ENCODE measurements at places on chromosomes 2 and 18.

- DNase-seq: no peak
These were observed 603.8 kb downstream of the ERBB4 start for GRCh38 chr2:211934811-211935210.

GRCh38 chr2:241746084-241746483, 11.7 kb downstream of the D2HGDH start:
- DNase-seq: no peak

GRCh38 chr2:55618275-55619055, 1.0 kb upstream of the PPP4R3B start:
- DNase-seq: peak; percentile 65

DNA sequence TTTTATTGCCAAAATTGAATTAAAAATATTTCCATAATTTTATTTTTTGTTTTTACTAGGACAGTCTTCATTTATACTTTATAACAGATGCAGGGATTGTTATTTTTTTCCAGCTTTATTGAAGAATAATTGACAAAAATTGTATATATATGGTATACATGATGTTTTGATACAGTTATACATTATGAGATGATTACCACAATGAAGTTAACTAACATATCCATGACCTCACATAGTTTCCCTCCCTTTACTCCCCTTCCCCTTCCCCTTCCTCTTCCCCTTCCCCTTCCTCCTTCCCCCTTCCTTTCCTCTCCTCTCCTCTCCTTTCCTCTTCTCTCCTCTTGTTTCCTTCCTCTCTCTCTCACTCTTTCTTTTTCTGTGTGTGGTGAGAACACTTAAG, 700.1 kb downstream of the CNTNAP5 start:
- no peak for DNase-seq

- no peak for DNase-seq
These were observed 326.7 kb downstream of the SUCLG1 start for GRCh38 chr2:84132370-84132769.

DNA sequence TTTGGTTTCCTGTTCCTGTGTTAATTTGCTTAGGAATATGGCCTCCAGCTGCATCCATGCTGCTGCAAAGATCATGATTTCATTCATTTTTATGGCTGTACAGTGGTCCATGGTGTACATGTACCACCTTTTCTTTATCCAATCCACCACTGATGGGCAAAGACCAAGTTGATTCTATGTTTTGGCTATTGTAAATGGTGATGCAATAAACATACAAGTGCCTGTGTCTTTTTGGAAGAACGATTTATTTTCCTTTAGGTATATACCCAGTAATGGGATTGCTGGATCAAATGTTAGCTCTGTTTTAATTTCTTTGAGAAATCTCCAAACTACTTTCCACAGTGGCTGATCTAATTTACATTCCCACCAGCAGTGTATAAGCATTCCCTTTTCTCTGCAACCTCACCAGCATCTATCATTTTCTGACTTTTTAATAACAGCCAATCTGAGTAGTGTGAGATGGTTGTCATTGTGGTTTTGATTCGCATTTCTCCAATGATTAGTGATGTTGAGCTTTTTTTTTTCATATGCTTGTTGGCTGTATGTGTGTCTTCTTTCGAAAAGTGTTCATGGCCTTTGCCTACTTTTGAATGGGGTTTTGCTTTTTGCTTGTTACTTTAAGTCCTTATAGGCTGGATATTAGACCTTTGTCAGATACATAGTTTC, 19.4 kb downstream of the EXOC6B start:
- no peak for DNase-seq

DNA sequence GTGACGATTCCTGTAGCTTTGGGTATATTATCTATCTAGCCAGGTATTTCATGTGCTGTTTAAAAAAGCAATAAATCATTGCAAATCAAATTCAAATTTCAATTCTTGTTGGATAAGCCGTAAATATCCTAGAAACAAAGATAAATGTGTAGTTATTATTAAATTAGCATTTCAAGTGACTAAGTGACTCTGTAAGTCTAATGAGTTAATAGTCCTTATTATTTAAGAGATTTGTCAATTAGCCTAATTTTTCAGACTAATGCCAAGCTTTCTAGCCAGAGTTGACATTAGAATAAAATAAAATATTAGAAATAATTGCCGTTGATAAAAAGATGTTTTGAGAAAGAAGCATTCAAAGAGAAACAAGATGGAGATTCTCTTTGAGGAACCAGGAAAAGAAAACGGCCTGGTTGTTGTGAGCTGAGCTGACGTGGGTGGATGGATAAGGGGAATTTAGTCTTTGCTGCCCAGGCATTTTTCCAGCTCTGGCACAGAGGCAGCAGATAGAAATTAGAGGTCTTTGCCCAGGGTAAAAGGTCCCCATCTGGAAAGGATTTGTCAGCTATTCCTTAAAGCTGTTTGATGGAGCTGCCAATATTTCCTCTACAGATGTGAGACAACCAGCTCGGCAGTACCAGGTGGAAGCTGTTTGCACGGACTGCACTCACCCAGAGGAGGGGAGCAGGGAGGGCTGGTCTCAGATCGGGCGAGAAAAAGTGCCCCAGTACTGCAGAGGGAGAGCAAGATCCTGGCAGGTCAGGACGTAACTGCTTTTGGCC, 117.3 kb upstream of the SEC11C start:
- DNase-seq: no peak

DNA sequence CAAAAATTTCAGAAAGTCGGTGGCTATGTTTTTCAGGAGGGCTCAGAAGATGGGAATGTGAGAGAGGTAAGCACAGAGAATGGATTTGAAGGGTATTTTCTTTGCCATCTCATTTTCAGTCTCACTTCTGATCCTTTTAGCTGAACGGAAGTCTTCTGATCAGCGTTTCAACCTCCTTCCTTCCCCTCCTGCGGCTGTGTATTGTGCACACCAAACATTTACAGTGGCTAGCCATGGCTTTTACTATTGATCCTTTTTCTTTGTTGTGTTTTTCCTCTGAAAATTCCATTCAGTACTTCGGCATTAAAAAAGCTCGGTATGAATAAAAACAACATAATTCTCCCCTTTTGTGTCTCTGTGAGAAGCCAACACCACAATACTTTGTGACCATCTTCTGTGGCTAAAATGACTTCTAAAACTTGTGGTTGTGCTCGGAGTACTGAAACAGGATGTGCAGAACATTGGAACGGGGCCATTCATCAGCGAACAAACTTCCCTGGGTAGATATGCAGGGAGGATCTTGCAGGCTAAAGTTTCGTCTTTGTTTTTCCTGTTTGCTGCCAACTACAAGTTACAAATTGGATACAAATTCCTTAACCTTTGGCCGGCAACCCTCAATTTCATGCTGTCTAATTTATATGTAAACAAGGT, 260.8 kb upstream of the FAM98A start:
- no peak for DNase-seq

- no peak for DNase-seq
These were observed 3.0 kb downstream of the SCG2 start for GRCh38 chr2:223598994-223599639.

DNA sequence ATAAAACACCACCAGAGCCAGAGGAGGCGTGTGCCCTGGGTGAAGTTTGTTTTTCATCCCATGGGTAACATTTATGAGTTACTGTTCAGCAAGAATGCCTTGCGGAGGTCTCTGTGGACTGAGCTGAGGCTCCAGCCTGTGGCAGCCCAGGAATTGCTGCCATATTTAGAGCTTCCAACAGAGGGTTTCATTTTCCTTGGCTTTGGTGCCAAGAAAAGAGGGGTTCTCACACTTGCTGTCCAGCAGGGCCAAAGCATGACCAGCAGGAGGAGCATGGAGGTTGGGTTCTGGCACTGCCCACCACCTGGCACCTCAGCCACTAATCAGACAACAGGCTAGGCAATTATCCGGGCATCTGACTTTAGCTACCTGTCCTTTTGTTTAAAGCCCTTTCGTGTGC, 36.7 kb downstream of the EPAS1 start:
- no peak for DNase-seq

DNA sequence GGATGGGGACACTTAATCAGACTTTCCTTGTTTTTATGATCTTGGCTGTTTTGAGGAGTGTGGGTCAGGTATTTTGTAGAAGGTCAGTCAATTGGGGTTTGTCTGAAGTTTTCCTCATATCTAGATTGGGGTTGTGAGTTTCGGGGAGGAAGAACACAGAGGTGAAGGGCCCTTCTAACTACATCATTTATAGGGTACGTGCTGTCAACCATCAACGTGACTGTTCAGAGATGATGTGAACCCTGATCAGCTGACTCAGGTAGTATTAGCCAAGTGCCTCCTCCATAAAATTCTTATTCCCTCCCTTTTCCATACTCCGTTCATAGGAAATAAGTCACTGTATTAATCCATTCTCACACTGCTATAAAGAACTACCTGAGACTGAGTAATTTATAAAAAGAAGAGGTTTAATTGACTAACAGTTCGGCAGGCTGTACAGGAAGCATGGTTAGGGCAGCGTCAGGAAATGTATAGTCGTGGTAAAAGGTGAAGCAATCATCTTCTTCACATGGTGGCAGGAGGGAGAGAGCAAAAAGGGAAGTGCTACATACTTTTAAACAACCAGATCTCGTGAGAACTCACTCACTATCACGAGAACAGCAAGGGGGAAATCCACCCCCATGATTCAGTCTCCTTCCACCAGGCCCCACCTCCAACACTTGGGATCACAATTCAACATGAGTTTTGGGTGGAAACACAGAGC, 547.1 kb upstream of the LINC00305 start:
- peak; percentile 69 for DNase-seq

- no peak for DNase-seq
These were observed 48.2 kb downstream of the TWIST2 start for GRCh38 chr2:238895891-238896600.

DNA sequence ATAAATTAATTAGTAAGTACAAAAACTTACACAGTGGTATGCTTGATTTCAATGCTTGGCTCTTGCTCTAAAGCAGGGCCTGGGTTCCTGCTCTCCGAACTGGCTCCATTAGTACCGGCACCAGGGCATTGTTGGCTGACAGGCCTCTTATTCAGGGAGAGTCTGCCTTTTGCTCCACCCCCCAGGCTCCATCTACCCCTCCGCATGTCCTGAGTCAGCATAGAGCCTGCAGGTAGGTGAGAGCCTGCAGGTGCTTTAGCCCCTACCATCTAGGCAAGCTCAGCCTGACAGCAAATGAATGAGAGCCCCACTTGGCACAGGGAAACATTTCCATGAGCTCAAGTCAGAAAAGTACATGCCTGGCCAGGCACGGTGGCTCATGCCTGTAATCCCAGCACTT, 35.1 kb upstream of the EFHD1 start:
- DNase-seq: no peak

- DNase-seq: no peak
These were observed 98.7 kb downstream of the UBR3 start for GRCh38 chr2:169925968-169926367.

- DNase-seq: no peak
These were observed 70.5 kb upstream of the IGFBP5 start for GRCh38 chr2:216765761-216766262.

DNA sequence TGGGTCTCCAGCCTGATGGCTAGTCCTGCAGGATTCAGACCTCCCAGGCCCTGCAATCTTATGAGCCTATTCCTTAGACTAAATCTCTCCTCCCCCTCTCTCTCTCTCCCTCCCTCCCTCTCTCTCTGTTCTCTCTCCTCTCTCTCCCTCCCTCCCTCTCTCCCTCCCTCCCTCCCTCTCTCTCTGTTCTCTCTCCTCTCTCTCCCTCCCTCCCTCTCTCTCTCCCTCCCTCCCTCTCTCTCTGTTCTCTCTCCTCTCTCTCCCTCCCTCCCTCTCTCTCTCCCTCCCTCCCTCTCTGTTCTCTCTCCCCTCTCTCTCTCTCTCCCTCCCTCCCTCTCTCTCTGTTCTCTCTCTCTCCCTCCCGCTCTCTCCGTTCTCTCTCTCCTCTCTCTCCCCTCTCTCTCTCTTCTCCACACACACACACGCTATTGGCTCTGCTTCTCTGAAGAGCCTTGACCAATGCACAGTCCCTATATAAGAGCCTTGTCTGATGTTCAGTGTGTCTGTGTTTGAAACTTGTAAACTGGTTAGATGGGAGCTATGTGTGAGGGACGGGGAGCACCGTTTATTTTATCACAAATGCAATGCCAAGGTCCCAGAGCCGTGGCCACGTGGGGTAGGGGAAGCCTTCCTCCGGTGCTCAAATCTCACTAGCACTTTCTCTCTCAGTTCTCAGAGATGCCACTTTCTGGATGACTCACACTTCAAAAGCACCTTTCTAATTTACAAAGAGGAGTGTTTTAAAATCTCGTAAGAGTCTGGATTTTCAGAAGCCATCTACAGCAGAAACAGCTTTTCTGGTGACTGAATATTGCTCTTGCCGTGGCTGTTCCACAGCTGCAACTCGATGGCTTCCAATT, 9.4 kb upstream of the PRLH start:
- DNase-seq: no peak

DNA sequence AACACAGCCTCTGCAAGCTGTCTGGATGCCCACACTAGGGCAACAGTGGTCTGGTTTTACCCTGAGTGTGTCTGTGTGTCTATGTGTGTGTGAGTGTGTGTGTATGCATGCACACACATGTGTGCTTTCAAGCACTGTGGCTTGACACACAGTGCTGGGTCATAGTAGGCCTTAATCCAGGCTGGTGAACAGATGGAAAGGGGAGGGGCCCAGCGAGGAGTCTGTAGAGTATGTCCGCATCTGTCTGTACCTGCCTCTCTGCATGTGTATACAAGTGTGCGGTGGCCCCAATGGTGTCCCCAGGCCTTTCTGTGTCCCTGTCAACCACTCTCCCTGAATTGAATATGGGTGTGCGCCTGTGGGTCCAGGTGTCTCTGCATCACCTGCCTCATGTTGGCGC, 9.3 kb upstream of the KCNIP3 start:
- no peak for DNase-seq

DNA sequence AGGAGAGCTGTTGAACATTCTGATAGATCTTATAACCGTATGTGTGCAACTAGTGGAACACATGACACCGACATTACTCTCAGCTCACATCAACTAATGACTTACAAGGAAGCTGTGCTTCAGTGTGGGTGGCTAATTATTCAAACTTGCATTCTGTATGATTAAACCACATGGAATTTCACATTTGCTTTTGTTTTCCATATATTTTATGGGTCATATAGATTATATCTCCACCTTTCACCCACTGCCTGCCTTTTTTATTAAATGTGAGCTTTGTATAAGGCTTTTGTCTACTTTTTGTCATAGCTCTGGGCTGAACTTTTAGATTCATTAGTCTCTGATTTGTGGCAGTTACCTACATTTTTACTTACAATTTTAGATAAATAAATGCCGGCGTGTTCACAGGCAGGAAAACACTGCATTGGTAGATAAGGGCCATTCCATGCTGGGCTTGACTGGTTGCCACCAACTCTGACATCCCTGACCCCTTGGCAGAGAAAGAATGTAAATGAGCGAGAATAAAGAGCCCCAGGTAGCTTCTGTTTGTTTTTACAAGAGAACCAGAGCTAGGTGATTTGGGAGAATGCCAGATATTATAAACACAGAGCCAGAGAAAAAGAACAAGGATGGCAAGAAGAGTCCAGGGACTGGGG, 35.7 kb downstream of the LYPD6 start:
- no peak for DNase-seq

- no peak for DNase-seq
These were observed 58.6 kb downstream of the NCK2 start for GRCh38 chr2:105803337-105803736.

GRCh38 chr2:193583638-193584400, 1389.1 kb upstream of the TMEFF2 start:
- DNase-seq: peak; percentile 11

- DNase-seq: no peak
These were observed 57.0 kb upstream of the TXNDC2 start for GRCh38 chr18:9828506-9829396.

- no peak for DNase-seq
These were observed 6.3 kb downstream of the CTAGE1 start for GRCh38 chr18:22411446-22411845.

- no peak for DNase-seq
These were observed 118.8 kb downstream of the SETBP1 start for GRCh38 chr18:44799382-44799906.

GRCh38 chr18:80109676-80110078, 615 bp downstream of the ADNP2 start:
- DNase-seq: peak; percentile 39
